Adrenal gland (tissue), 19 donors: ENCODE measurements at places on chromosomes 16 and 17.

- DNase-seq = no peak
These were observed 4.7 kb downstream of the FAM83G start for GRCh38 chr17:18999911-19000310.

- DNase-seq = no peak
These were observed 35.6 kb downstream of the NLRC3 start for GRCh38 chr16:3541527-3542155.

- peak; percentile 79 for DNase-seq
These were observed 172.6 kb downstream of the CDK5R1 start for GRCh38 chr17:32659419-32659842.

GRCh38 chr17:79465011-79465680, 145.7 kb downstream of the RBFOX3 start:
- no peak for DNase-seq

DNA sequence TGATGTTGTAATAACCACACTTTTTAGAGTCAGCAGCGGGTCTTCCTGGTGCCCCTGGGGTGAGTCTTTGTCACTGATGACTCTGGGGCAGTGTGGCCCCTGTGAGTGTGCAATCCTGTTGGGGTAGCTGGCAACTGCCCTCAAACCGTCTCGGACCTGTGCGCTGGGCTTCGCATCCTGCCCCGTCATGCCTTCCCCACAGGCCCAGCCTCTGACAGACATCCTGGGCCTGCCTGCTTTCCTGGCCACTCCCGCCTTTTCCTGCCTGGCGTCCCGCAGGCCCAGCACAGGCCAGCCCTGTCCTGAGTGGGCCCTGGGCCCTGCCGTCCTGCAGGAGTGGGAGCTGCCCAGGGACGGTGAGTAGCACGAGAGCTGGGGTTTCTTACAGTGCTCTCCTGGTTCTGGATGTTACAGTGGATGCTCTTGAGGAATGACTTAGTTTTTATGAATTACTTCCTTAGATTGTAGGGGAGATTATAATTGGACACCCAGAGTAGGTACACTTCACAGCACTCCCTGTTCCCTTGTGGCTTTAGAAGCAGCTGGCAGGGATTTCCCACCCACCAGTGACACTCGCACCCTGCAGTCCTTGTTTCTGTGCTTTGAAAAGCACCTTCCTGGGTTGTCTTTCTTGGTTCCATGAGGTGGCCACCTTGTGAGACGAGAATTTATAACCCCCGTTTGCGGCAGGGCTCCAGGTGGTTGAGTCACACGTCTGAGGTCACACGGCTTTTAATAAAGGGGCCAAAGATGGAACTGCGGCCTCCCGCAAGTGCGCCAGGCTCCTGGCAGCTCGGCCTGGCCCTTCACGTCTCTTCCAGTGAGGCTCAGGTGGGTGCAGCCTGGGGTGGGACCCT, 50.0 kb upstream of the CAPN15 start:
- DNase-seq = peak; percentile 61

DNA sequence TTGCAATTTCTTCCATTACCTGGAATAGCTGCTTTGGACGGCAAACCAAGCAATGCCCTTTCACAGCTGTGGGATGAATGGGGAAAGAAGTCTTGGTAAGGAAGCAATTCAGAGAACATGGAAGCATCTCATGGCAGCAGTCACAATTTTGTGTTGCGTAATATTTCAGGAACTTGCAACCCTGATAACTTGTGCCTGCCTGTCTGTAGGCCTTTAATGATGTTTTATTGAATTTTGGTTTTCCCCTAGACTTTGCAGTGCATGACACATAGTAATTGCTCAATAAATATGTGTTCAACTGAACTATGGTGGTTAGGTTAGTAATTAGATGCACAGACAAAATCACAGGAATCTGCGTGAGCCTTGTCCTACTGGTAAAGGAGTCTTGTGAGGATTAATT, 439.5 kb downstream of the WWOX start:
- DNase-seq = no peak

DNA sequence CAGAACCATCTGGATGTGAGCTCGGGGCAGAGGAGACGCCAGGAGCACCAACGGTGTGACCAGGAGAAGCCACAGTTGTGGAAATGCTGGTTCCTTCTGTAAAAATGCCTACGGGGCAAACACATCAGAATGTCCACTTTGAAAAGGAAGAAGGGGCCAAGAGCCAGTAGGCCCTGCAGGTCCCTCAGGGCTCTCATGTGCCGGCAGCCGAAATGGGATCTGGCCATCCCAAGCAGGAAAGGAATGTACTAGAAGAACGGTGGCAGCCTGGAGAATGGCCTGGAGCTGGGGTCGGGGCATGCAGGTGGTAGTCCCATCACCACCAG, 162.1 kb upstream of the PLCG2 start:
- no peak for DNase-seq

- DNase-seq = no peak
These were observed 29.4 kb downstream of the TEKT3 start for GRCh38 chr17:15311996-15312395.

GRCh38 chr17:46819906-46820351, 1.4 kb upstream of the WNT3 start:
- DNase-seq = no peak

DNA sequence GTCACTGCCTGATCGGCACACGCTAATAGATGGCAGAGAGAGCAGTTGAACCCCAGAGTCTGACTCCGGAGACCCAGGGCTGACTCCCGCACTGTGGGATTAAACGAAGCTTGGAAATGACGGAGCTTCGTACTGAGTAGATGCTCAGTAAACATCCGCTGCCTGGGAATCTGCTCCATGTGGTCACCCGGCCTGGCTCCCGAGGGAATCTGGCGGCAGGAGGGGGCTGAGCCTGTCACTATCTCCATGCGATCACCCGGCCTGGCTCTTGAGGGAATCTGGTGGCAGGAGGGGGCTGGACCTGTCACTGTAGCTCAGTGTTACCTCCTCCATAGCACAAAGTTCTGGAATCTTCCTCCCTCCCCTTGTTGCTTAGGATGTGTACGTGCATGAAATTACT, 139.7 kb upstream of the CIBAR2 start:
- no peak for DNase-seq

DNA sequence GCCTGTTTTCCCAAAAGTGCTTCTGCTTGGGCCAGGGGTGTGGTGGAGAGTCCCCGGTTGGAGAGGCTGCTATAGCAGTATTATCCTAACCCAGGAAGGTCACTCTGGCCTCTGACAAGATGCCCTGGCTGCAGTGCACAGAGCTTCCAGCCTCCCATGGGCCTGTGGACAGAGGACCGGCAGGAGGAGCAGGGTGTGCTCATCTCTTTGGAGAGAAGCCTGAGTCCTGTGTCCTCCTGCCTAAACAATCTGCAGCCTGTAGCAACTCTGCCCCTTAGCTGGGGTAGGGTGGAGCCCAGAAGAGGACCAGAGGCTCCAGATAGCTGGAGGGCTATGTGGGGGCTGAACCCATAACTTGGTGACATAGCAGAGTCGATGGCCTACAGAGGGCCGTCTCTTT, 78.0 kb downstream of the MPRIP start:
- DNase-seq = no peak
